ENCODE measurements at places on chromosomes 6 and 20. TPM values are rescaled to one million over a fixed set of nuclear protein-coding genes. Genes with fewer than 3 reads are reported as not detected.

DNA sequence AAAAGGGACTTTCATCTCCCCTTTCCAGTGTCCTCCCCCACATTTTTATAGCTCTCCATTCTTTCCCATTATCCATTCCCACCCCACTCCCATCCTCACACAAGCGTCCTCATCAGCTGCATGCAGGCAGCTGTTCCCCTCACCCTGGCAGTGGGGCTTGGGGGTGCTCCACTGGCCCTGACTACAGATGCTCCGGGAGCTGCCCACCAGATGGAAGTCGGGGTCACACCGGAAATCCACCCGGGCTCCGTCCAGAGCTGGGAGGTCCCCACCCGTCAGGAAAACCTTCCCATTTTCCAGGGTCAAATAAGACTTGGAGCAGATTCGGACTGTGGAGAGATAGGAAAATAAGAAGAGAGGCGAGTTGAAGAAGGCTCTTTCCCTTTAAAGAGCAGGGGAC, 2.7 kb downstream of the GABBR1 start:
- no peak for DNase-seq

DNA sequence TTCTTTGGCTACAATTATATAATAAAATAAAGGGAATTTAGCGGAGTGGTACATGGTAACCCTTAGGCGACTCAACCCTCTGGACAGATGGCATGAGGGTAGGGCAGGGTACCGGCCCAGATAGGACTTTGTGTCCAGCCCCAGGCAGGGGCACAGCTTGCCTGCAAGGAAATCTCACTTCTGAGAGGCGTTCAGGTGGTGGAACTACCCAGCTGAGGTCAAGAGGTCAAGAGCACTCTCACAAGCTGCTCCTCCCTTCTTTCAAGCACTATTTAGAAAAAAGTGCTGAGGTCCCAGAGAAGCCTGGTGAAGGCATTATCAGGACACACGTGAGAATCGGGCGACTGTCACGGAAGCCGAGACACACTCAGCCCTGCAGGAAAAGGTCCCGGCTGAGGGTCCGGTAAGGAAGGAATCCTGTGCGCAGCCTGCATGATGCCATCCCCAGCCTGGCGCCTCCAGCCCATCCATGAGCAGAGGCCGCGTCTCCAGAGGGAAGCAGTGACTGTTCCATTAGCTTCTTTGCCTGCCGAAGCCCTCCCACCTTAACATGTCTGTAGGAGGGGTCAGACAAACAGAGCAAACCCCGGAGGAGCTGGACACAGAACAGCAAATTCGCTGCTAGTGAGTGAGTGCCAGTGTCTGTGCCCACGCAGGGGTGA, 54.8 kb downstream of the WDR27 start:
- no peak for DNase-seq

TMEM217 gene
- 1.6 TPM for total RNA-seq

BMP5 gene
- 1.2 TPM for total RNA-seq

MUC21 gene
- total RNA-seq, result not detected

All from H4 (cell line).